ENCODE measurements at places on chromosomes 5 and 9. TPM values are rescaled to one million over a fixed set of nuclear protein-coding genes. Genes with fewer than 3 reads are reported as not detected.

The C6 gene
- total RNA-seq = not detected

The ELAVL2 gene
- total RNA-seq = not detected

The CSF1R gene
- total RNA-seq = 0.17 TPM

The HAUS6 gene
- total RNA-seq = 20.9 TPM
